ENCODE measurements at places on chromosomes 12 and 14.
A peak's percentile ranks its signal among the peaks of the same experiment; 100 is the strongest.

- no peak for DNase-seq
Observed at GRCh38 chr12:125203145-125203765, 138.0 kb downstream of the AACS start.

DNA sequence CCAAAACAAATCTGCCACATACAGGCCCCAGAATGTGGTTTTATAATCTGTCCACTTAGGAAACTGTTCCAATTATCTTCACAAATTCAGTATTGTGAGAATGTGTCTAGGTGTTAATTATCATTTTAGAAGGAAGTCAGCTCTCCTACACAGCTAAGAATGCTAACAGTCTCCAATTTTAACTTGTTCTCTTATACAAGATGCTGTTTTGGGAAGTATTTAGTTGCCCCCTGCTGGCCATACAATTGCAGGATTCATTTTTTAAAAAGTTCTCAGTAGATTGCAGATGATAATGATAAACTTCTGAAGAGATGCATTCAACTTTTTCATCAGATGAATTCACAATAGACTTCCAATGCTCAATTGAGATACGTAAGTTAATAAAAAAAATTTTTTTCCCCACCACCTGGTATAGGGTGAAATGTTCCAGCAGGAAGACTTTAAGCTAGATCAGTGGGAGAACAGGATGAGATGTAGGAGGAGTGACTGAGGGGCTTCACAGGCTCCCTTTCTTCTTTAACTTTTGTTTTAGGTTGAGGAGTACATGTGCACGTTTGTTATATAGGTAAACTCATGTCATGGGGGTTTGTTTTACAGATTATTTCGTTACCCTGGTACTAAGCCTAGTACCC lies 27.3 kb upstream of the OSBPL8 start:
- DNase-seq = peak; percentile 38

- DNase-seq = no peak
Observed at GRCh38 chr12:80175307-80175930, 76.1 kb downstream of the OTOGL start.

DNA sequence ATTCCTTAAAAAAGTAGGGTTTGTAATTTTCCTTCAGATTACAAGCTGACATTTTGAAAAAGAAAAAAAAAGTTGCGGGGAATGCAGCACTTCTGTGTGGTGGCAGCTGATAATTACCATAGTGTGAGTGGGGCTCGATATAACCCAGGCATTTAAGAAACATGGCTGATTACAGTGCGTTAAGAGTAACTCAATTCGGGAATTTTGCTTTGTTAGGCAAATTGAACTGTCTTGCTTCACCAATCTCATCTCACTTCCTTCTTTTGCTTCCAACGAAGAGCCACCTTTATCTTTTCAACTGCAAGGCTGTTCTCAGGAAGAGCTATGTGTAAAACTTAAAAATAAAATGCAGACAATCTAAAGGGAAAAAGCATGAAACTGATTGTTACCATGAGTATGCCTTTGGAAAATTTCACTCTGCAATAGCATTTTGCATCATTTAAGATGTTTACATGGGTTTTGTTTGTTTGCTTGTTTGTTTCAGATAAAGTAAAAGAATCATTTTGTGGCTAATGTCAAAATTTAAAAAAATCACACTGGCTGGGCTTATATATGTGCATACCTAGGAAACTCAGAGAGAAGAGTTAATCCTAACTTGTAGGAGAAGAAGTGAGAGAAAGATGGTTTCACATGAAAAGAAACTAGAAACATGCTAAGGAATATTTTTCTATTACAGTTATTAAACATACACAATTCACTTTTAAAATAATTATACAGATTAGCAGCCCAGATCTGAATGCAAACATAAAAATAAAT lies 295.9 kb upstream of the ATP2B1 start:
- DNase-seq = peak; percentile 54

DNA sequence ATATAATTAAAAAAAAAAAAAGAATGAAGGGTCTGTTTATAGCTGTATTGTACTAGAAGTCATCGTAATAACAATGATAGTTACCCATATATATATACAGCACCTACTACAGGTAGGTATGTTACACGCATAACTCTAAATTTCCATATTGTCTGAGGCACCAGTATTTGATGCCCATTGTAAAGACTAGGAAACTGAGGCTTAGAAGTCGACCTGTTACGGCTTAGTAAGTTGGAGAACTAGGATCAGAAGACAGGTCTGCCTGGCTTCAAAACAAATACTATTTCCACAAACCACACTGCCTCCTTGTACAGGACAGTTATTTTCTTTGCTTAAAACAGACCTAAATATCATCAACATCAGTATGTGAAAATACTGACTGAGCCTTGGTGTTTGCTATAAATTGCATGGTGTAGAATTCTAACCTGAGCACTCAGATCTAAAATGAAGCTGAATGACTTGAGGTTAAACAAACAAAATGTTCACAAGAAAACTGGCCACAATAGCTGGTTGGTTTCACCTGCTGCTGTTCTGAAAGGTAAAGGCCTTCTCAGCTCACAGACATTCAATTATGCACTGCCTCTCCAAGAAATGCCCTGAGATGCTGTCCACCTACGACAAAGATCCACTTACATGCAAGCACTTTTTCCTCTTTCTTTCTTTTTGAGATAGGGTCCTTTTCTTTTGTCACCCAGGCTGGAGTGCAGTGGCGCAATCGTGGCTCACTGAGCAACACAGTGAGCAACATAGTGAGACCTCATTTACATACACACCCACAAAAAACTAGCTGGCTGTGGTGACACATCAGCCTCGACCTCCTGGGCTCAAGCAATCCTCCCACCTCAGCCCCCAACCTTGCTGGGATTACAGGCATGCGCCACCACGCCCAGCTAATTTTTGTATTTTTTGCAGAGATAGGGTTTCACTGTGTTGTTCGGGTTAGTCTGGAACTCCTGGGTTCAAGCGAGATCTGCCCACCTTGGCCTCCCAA lies 35.7 kb downstream of the SSH1 start:
- DNase-seq = peak; percentile 54

DNA sequence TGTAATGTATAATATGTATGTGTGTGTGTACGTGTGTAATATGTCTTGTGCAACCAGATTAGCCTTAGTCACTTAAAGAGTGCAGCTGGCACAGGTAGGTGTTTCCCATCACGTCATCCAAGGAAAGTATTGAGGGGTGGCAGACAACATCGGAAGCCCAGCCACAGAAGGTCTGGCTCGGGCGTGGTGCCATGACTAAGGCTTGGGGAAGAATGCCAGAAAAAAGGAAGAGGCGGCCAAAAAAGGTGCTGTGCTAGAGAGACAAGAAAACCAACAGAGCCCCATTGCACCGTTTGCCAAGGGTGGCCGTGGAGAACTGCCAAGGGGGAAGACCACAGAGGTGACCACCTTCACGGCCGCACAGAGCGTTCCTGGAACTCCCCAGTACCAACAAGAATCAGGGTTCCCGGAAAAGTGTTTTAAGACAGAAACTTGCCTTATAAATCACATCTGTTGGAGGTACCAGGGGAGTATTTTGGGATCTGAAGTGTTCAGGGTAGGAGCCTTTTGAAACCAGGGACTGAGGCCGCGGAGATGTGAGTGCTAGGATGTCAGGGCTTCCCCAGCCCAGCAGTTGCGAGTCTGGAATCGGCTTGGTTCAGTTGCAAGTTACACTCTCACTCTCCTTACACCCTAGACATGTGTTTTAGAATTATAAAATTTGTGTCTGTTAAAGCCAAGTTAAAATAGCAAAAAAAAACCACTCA lies 131.2 kb upstream of the DYRK2 start:
- no peak for DNase-seq

- no peak for DNase-seq
Observed at GRCh38 chr12:1744932-1745331, 54.1 kb downstream of the ADIPOR2 start.

DNA sequence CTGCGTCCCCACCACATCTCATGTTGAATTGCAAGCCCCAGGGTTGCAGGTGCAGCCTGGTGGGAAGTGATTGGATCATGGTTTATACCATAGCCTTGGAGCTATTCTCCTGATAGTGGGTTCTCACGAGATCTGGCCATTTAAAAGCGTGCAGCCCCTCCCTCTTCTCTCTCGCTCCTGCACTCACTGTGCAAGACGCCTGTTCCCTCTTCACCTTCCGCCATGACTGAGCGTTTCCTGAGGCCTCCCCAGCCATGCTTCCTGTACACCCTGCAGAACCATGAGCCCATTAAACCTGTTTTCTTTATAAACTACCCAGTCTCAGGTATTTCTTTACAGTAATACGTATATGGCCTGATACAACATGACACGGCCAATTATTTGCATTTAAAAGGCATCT lies 146.6 kb downstream of the RIMBP2 start:
- no peak for DNase-seq

DNA sequence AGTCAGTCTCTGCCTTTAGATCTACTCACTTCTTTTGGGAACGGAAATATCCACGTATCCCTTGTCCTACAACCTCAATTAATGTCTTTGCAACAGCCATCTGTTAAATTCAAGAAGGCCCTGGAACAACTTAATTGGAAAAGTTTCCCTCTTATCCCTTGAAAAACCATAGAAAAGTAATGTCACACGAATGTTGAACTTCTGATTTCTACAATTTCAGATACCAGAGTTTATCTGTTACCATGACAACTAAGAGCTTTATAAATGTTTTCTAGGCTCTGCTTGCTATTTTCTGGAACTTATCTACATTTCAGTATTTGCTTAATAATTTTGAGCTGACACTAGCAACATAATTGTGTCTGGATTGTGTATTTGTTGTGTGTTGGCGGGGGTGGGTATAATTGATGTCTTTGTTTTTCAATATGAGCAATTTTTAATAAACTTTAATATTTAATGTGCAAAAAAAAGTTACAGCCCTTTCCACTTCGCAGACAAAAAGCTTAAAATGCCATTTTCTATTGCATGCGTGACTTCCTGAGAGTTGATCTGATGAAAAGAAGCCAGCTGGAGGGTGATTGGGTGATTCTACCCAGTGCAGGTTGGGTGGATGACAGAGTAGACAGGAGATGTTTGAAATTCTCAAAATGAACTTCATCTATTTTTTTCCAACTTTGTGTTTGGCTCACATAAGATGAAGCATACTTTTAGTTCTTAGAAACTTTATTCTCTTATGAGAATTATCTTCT lies 11.8 kb upstream of the EDDM3A start:
- DNase-seq = no peak

DNA sequence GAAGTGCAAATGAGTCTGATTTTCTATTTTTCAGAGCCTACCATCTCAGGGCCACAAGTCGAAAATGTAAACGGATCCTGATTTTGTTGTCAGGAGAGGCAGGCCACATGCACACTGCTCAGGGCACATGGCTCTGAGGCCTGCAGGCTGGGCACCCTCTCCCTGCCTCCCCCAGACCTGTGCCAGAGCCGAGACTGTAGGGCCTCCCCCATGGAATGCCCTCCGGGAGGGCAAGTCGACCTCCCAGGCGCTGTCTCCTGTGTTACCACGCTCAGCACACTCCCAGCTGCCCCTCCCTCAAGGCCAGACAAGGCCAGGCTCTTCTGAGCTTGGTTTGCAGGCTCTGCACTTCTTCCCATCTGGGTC lies 121.7 kb downstream of the CRACR2A start:
- no peak for DNase-seq

- peak; percentile 62 for DNase-seq
Observed at GRCh38 chr12:42180990-42181596, 36.4 kb upstream of the GXYLT1 start.

GRCh38 chr12:38772437-38772836 lies 133.0 kb downstream of the CPNE8 start:
- DNase-seq = no peak

GRCh38 chr14:88545256-88545655 lies 9.6 kb downstream of the PTPN21 start:
- no peak for DNase-seq

- no peak for DNase-seq
Observed at GRCh38 chr14:88299865-88300530, 23.1 kb downstream of the KCNK10 start.

- DNase-seq = no peak
Observed at GRCh38 chr12:88726806-88727720, 146.8 kb upstream of the KITLG start.

- peak; percentile 16 for DNase-seq
Observed at GRCh38 chr12:2691345-2692071, 103.3 kb upstream of the FKBP4 start.
